CD4-positive, alpha-beta T cell treated with Interleukin-17A for 1 hour (primary cell): ENCODE measurements at places on chromosomes 11 and 22.

DNA sequence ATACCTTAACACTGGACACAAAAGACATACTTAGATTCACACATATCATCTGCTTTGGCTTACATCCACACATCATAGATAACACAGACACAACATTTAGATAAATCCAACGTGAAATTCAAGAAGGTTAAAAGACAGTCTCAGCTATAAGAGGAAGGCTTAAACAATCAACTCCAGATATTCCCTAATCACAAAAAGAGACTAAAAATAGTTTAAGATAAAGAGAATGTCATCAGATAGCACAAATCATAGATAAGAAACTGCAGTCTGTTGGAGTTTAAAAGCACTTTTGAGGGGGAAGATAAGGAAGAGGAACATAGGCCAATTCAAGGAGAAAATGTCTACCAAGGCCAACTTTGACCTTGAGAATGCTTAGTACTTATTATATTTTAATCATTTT, 504.8 kb downstream of the JRKL start:
- DNase-seq, result no peak

- DNase-seq, result no peak
Measured at GRCh38 chr11:116478205-116478604, 294.6 kb downstream of the BUD13 start.

DNA sequence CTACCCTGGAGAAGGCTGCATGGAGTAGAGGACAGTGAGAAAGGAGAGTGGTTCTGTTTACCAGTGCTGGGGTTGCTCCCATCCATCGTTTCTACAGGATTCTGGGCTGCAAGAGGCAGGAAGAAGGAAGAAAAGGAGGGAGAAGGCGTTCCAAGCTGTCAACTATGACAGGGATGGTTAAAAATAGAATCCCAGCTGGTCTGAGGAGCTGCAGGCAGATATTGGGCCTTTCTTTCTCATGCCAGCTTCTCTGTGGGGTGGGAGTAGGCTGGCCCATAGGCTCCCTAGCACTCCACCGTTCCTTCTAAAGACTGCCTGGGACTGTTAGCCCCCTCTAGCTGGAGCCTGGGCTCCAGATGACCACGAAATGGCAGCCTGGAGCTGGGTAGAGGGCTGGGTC, 13.6 kb downstream of the CCKBR start:
- DNase-seq, result no peak

GRCh38 chr11:104694259-104695064, 203.8 kb downstream of the CASP12 start:
- DNase-seq, result no peak

DNA sequence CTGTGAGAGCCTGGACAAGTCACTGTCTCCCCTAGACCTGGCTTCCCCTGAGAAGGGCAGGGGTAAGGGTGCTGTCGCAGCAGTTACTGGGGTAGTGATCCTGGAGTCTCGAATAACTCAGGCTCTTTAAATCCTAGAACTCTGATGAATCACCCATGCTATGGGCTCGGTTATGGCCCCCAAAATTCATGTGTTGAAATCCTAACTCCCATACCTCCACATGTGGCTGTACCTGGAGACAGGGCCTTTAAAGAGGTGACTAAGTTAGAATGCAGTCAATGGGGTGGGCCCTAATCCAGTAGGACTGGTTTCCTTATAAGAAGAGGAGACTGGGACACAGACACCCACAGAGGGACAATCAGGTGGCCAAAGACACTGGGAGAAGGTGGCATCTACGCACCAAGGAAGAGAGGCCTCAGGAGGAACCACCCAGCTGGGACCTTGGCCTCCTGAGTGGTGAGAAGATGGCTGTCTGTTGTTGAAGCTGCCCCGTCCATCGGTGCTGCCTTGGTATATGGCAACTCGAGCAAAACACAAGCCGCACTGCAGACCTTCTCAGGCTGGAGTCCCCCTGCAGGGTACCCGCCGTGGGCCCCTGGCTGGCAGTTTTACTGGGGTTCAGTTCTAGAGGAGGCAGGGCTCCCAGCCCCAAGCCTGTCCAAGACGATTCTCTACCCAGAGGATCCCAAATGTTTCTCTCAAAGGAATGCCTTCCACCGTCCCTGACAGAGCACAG, 48.8 kb upstream of the SHISAL1 start:
- no peak for DNase-seq

DNA sequence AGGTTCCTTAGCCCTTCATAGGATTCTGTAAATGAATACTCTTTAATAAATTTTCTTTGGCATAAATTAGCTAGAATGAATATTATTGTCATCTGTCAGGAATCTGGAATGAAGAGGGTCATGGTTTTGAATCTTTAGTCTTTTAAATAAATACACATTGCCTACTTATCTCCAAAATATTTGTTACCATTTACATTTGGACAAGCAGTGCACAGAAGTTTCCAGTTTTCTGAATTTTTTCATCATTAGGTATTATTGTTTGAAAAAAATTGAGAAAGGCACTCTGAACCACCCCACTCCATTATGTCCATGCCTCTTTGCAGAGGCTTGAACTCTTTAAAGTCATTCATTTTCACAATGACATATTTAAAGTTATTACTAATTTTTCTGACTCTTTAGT, 549.0 kb upstream of the LUZP2 start:
- no peak for DNase-seq

DNA sequence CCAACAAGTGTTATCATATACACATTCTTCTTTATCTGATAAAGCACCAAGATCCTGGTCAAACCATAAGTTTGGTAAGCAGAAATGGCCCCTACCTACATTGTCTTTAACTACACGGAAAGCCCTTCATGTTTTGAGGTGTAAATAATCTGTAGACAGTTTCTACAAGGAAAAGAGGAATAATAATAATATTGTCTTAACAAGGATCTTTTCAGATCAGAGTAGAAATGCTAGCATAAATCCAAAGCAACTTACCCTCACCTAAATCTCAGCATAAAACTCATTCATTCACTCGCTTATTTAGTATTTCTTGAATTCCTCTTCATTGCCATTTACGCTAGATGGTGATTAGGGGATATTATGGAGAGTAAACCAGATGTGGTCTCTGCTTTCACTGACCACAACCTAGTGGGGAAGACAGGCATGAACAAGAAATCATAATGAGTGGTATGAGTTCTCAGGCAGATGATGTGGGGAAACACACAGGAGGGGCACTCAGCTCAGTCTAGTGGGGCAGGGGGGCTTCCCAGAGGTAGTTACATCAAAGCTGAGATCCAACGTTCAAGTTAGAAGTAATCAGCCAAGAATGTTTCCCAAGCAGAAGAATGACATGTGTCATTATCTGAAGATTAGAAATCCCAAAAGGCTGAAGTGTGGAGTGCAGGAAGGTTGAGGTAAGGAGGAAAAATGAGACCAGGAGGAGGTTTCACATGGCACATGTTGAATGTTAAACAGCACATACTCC, 65.4 kb upstream of the ZC3H12C start:
- no peak for DNase-seq

DNA sequence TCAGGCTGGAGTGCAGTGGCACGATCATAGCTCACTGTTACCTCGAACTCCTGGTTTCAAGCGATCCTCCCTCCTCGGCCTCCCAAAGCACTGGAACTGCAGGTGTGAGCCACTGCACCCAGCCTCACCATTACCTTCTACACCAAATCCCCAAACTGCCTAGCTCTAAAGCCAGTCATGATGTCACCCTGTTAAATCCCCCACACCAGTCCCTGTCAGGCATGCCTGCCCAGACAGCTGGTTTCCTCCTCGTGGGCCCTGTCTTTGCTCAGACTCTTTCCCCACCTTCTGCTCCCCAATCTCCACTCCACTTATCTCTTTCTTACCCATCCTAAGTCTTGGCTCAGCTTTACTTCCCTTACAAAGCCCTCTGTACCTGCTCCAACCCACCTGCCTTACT, 12.5 kb upstream of the EXPH5 start:
- no peak for DNase-seq

GRCh38 chr11:20156280-20156875, 3.9 kb downstream of the DBX1 start:
- DNase-seq, result peak; percentile 74

DNA sequence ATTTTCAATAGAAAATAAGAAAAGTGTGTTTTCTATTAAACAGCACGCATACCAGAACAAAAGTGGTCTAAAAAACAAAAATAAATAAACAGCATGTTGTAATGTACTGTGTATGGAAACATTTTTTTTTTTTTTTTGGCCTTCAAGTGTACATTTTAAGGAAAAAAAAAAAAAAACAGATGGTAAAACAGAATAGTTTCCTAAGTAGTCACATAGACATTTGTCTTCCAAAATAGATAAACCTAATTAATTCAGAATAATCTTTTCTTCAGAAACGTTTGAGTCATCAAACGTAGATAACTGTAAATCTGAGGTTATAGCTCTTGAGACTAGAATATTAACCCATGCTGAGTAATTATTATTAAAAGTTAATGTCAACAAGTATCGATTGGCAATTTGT, 396 bp upstream of the CFAP300 start:
- no peak for DNase-seq

DNA sequence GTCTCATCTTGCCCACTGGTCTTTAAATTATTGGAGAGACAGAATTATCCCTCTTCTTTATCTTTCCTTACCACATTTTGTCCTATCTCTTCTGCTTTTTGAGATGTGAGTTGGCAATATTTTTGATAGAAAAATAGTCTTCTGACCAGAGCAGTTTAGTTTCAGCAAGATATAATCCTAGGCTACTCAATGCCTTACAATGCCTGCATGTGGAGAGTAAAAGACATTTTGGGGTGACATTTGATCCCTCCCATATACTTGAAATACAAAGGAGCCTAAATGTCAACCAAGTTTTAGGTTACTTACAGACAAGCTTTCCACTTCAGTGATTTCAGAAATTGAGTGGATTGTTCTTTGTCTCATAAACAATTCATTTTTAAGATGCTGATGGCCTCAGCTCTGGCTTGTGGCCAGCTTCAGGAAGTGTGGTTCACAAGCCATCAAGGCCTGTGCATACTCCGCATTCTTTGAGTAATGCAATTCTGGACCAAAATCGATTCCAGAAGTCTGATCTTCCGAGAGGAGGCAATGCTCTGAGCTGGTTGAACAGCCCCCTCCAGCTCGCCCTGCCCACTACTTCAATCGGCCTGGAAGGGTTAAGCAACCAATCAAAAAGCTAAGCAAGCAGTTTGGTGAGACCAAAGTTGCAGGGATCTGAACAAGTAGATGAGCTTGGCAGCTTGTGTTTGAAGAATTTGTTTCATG, 274.4 kb downstream of the BLID start:
- no peak for DNase-seq

DNA sequence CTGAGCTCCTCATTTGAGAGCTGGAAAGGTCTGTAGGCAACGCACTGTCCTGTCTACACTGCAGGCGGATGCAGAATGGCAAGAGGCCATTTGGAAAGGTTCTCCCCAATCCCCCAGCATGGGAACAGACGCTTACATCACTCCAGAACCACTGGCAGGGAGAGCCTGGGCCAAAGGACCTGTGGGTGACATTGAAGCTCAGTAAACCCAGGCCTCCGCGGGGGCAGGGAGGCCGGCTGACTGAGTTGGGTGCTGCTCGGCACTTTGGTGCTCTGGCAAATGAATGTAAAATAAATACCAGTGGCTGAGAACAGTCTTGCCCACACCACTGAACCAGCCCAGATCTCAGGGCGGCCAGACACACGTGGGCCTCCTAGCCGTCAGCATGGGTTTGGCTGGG, 22.4 kb downstream of the TOM1 start:
- DNase-seq, result no peak

- DNase-seq, result no peak
Measured at GRCh38 chr22:43500792-43501785, 89.3 kb downstream of the MPPED1 start.

DNA sequence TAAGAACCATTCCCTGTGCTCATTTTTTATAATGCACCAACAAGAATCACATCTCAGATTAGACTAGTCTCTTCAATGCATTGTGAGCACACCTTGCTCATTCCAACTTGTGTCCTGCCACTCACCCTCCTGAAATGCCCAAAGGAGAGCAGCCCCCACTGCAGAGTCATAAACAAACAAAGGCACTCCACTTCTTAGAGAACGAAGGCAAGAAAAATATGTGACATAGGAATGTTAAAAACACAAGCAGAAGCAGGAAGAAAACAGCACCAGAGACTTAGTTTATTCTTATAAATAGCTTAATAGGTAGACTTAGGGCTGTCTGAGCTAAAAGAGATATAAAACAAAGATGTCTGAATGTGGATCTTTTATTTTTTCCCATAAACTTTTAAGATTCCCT, 57.2 kb downstream of the GUCY1A2 start:
- DNase-seq, result no peak

DNA sequence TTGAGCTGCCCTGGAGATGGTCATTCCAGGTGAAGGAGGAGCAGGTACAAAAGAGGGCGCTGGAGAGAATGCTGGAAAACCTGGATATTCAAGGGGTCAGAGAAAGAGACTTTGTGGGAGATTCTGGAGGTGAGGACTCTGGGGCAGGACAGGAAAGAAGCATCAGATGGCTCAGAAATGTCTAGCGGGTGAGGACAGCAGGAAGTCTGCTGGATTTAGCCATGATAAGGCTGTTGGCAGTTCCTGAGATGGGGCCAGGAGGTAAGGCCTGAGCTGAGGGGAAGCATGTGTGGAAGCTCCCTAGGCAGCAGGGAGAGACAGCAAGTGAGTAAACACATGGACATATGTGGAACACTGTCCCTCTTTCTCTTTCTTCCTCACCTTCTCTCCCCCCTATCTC, 1.5 kb downstream of the UPB1 start:
- DNase-seq, result no peak

- no peak for DNase-seq
Measured at GRCh38 chr11:118903204-118904015, 19.7 kb downstream of the CXCR5 start.

- DNase-seq, result no peak
Measured at GRCh38 chr11:34245041-34245440, 112.8 kb downstream of the ABTB2 start.

DNA sequence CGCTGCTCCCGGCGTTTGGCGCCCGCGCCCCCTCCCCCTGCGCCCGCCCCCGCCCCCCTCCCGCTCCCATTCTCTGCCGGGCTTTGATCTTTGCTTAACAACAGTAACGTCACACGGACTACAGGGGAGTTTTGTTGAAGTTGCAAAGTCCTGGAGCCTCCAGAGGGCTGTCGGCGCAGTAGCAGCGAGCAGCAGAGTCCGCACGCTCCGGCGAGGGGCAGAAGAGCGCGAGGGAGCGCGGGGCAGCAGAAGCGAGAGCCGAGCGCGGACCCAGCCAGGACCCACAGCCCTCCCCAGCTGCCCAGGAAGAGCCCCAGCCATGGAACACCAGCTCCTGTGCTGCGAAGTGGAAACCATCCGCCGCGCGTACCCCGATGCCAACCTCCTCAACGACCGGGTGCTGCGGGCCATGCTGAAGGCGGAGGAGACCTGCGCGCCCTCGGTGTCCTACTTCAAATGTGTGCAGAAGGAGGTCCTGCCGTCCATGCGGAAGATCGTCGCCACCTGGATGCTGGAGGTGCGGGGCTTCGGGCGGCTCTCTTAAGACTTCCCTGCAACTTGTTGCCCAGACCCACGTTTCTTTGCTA, at the start of gene CCND1:
CCND1 (plus strand) TSS at position 162 of the 587 bp plus-strand sequence; CDS start at position 320, 158 bp downstream.
- peak; percentile 51 for DNase-seq

- DNase-seq, result peak; percentile 63
Measured at GRCh38 chr22:19179497-19180048, 1.0 kb upstream of the SLC25A1 start.
